NCI-H446 (cell line): ENCODE measurements at places on chromosomes 5 and 9.

- no peak for DNase-seq
These were observed 19.4 kb downstream of the OGN start for GRCh38 chr9:92385001-92385400.

- no peak for DNase-seq
These were observed 404.8 kb downstream of the TLR4 start for GRCh38 chr9:118108971-118109370.

DNA sequence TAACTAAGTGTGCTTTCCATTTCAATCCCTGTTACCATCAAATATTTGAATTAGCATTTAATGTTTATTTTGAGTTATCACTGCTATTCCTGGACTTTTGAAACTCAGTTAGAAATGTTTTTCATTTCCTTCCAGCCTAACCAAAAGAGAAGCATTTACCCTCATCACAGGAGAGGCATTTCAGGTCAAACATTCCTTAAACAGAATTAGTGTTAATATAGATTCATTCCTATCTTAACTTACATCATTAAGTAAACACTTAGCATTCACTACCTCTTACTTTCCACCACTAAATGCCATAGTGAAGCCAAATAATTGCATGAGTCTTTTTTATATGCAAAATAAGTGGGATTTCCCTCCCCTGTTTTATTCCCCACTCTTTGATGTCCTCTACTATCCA is 136.6 kb upstream of the OR13F1 start:
- DNase-seq, result no peak

GRCh38 chr5:158638396-158638795 is 461.3 kb downstream of the EBF1 start:
- DNase-seq, result no peak

- peak; percentile 59 for DNase-seq
These were observed 26.2 kb downstream of the TYRP1 start for GRCh38 chr9:12719431-12719830.

DNA sequence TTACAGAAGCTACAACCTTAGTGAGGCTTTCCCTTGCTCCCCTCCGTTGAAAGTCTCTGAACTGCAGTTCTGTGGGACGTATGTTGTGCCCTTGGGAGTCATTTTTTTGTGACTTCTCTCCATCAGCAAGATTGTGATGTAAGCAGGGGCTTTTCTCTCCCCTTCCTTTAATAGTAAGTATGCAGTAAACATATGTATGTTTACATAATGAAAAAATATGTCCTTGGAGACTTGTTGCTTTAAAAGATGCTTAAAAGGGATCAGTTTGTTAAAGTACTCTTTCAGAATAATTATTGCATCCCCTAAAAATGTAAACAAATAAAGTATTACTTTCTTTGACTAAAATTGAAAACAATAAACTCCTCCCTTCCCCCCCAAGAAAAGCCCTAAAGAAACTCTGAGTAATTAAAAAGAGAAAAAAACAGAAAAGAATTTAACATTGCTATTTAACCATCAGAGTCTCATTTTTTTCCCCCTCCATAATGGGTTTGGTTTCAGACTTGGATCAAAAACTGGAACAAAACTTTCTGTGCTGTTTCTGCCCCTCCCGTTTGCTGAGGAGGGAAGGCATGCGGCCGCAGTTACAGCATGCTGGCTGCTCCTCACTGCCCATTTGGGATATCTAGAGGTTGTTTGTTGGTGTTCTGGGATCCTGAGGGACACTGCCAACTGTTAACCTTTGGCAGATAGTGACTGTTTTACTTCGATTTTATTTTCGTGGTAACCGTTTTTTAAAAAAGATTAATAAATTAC is 40.2 kb downstream of the TRIO start:
- no peak for DNase-seq

DNA sequence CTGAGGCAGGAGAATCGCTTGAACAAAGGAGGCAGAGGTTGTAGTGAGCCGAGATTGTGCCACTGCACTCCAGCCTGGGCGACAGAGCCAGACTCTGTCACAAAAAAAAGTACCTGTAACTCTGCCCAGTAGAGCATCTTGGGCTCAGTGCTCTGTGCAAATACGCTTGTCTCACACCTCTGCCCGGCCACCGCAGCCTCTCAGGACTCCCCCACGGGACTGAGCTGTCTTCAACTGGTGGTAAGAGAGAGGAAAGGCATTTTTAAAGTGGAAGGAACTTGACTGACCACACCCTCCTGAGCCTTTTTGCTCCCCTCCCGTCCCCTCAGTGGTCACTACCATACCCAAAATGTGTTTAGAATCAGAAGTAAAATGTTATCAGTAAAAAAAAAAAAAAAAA is 174.3 kb upstream of the PIK3R1 start:
- DNase-seq, result no peak

DNA sequence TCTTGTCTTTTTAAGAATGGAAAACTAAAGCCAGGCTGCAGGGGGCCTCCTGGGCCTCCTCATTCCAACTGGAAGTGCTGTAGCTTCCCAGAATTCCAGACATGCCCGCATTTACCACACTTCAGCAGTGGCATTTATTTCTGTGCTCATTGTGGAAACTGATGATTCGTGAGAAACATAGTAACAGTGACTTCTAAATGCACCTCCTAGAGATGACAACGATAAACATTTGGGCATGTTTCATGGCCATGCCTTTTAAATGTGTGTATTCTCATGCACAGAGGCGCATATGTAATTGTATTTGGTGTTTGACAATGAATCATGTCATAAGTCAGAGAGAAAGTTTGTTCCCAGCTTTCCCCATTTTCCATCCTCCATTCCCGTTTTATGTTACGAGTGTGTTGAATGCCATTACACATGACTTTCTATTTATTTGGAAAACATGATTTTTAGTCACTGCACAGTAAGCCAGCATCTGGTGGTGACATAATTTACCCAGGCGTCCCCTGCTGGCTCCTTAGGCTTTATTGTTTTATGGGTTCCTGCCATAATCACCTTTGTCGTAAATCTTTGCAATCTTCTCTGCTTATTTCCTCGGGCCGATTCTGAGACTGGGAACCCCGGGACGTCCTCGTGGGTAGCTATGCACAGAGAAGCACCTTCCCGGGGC is 68.8 kb upstream of the FCN2 start:
- DNase-seq, result no peak

- no peak for DNase-seq
These were observed 487.3 kb downstream of the CCDC171 start for GRCh38 chr9:16039988-16040761.

GRCh38 chr9:113501129-113501686 is 37.7 kb downstream of the RGS3 start:
- DNase-seq, result no peak

DNA sequence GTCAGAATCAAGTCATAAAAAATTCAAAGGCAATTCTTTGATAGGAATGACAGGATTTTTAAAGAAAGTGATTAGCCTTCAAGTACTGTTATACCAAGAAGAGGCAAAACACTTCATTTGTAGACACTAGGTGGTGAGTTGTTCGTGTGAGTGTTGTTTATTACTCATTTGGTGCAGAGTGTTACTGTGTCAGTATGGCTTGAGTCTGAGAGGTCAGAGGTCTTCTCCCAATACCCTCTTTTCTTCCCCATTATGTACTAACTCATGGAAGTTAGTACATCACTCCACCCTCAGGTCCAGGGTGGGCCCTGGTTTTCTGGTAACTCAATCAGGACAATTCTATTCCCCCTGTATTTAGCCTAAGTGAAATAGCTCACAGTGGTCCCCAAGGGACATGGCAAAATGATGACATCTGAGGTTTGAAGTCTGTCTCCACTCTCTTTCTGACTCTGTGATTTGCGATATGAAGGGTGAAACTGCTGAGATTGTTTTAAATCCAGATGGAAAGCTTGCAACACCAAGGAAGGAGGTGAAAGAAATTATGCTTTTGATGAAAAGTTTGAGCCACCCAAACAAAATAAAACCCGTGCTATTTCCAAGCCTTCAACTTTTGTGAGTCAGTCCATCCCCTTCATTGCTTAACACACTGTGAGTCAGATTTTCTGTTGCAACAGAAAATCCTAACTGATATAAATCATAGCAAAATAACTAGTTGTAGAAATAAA is 56.8 kb downstream of the NUDT12 start:
- DNase-seq, result no peak

GRCh38 chr5:38695021-38695958 is 138.8 kb upstream of the LIFR start:
- DNase-seq, result no peak

GRCh38 chr9:12631866-12632265 is 61.3 kb upstream of the TYRP1 start:
- DNase-seq, result no peak

GRCh38 chr5:31755676-31756230 is 116.8 kb downstream of the PDZD2 start:
- DNase-seq, result no peak

- DNase-seq, result no peak
These were observed 54.2 kb downstream of the CDKL3 start for GRCh38 chr5:134312796-134313195.

GRCh38 chr5:141869514-141869913 is 8.7 kb downstream of the PCDH1 start:
- DNase-seq, result no peak

GRCh38 chr5:4989118-4989517 is 151.0 kb upstream of the ADAMTS16 start:
- DNase-seq, result no peak

DNA sequence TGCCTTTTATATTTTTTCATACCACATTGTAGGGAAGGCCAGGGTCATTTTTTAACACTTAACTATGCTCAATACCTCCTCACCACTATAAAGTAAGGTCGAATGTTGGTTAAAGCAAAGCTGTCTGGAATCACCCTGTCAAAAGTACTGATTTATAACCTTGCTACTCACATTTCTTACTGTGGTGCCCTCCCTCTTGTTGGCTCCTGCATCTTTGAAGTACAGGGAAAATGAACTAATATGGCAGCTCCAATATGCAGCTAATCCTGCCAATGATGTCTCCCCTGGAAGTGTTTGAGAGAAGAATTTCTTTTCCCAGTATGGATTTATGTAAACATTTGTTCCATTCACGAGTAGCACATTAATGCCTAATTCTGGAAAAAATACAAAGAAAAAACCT is 108.4 kb upstream of the RPS23 start:
- peak; percentile 57 for DNase-seq

DNA sequence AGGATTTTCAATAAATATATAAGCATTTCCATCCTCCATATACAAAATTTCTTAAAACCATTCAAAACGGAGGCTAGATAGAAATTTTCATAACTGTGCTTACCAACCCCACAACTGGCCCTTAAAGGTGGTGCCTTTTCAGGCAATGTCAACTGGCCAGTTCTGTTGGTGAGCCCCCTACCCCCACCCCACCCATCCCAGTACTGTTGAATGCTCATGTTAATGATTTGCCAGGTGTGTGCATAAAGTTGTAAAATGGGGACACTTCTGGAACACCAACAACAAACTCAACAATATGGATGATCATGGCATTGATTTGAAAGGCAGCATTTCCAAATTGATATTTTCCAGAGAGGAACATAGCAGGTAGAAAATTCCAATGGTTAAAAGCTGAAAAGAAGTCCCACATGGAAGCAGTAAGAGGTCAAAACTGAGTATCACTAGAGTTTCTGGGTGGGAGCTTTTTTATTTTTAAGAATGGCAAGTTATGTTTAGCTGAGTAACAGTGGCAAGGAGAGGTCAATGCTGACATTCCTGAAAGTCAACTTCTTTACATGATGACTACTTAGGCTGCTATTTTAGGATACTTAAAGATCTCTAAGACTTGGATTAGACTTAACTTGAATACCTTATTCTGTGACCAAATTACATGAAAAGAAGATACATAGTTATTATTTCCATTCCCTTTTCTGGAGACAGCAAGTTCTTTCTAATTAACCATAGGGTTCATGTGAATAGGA is 2.7 kb downstream of the LEAP2 start:
- no peak for DNase-seq

DNA sequence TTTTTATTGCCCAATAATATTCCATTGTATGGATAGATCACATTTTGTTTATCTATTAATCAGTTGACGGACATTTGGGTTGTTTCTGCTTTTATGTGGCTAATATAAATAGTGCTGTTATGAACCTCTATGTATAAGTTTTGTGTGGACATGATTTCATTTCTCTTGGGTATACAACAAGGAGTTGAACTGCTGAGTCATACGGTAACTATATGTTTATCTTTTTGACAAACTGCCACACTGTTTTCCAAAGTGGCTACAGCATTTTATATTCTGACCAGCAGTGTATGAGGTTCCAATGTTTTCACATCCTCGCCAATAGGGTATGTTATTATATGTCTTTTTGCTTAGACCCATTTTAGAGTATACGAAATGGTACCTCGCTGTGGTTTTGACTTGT is 264.3 kb downstream of the RFX3 start:
- no peak for DNase-seq

- DNase-seq, result no peak
These were observed 146.9 kb downstream of the RORB start for GRCh38 chr9:74644023-74644422.

DNA sequence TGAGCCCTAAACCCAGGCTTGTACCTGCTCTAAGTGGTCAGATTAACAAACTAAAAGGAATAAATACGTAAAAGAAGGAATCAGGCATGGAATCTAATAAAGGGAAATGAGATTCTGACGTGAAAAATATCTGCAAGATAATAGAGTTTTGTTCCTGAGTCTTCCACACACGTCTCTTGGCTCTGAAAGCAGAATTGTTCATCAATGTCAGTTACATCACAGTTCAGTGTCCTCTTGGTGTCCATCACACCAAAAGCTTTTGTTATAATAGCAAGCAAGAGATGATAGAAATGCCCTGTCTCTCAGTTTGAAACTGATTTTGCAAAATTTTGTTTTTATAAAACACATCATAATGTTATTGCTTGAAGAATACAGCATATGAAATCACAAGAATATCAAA is 34.7 kb upstream of the NMUR2 start:
- DNase-seq, result no peak

GRCh38 chr5:22372376-22372775 is 480.8 kb downstream of the CDH12 start:
- DNase-seq, result peak; percentile 87

GRCh38 chr5:138033907-138034306 is 1.0 kb upstream of the FAM13B start:
- DNase-seq, result no peak

- no peak for DNase-seq
These were observed 43.7 kb downstream of the RNF180 start for GRCh38 chr5:64209353-64209752.

GRCh38 chr5:105752801-105753200 is 1917.9 kb downstream of the EFNA5 start:
- DNase-seq, result no peak

DNA sequence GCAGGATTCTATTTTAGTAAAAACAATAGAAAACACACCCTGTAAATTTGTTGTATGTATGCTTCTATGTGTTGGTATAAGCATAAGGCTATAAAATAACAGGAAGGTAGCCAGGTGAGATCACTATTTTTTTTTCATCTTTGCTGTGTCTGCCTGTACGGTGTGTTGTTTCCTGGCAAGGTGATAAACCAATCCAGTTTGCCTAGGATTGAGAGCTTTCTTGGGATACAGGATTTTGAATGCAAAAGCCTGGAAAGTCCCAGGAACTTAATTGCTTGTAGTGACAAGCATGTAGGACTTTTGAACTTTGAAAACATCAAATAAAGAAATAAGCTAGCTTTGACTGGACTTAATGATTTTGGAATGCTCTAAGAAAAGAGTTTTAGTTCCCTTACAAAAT is 83.3 kb upstream of the RORB start:
- no peak for DNase-seq
